ENCODE measurements at places on chromosomes 2 and 18.

DNA sequence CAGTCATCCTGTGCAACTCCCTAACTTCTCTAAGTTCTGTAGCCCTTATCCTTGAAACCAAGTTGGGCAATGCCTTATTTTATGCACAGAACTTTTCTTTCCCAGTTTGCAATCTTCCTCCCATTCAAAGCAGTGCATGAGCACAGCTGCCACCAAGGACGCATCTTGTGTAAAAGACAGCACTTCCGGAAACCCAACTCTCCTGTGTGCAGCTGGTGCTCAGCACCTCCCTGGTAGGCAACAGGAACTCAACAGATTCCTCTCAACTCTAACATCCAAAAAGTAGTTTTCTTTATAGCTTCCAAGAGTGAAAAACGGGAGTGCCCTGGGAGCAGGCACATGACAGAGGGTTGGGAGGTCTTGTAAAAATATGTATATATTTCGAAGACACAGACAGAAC, 2.2 kb downstream of the TMEM18 start:
- DNase-seq: no peak

DNA sequence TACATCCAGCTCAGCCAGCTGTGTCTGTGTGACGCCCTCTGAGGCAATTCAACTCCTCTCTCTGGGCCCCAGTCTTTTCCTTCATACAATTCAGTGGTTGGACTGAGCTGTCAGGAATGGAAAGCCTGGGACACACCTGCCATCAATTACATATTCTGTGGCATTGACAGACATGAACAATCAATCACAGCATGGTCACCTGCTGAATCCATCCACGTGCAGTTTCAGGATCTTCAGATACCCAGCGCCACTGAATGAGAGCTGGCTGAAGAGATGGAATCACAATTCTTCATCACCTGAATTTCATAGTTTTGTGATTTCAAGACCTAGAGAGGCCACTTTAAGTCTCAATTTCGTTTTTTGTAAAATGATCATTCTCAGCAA, 5.1 kb downstream of the ADRA2B start:
- DNase-seq: no peak

DNA sequence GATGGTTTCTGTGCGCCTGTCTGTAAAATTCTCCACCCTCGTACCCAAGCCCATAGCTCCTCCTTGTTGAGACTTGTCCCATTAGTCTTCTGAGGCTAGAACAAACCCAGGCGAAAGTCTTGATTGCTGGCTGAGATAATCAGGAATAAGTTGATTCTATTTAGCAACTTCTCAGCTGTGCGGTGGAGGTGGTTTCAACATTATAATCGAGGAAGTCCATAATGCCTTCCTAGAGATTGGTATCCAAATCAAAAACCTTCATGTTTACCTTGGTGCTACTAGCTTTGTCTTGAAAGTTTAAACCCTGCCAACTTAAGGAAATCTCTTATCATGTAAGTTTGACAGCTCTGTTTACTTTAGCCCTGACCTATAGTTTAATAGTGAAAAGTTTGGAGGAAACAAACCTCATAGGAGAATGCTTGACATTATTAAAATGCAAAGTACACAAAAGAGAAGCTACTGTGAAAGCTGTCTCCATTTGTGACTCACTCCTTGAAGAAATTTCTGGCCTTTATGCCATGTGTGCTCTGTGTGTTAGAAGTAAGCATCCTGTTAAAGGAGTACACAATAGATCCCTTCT, 36.6 kb upstream of the DSC1 start:
- no peak for DNase-seq

GRCh38 chr18:59437851-59438569, 78.9 kb upstream of the LMAN1 start:
- DNase-seq: no peak

- DNase-seq: no peak
Observed at GRCh38 chr2:188326669-188327301, 35.1 kb downstream of the GULP1 start.

GRCh38 chr2:113216321-113216720, 42.5 kb downstream of the PSD4 start:
- DNase-seq: no peak
